MCF 10A (cell line): ENCODE measurements at places on chromosomes 2 and 18.
A peak's percentile ranks its signal among the peaks of the same experiment; 100 is the strongest.

DNA sequence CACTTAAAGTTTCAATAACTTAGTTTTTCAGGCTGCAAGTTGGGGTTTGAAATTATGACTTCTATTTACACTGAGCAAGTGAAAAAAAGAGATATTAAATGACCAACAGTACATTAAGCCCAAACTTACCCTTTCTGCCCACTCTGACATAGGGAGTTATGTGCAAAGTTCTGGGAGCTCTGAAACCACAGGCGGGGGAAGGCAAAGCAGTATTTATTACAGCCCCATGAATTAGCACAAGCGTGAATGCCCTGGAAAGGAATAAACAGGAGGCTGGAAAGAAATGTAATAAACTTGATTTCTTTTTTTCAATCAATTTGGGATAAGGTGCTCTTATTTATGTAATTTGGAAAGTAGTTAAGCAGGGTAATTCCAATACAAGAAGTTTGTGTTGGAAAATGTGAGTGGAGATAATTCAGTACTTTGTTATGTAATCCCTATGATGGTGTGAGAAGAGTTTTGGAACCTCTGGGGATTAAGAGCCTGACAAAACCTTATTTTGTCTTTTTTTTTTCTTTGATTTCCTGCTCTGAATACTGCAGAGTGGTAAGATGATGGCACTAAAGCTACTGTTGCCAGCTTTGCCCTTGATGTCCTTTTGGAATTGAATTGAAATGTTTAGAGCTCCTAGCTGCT, 351.5 kb downstream of the ARHGAP15 start:
- no peaks in the 10 kb centered on the region for H3K4me1 ChIP-seq
- no peaks in the 10 kb centered on the region for H3K36me3 ChIP-seq
- H3K27ac ChIP-seq: no peak overlapping the region
- no peak overlapping the region for H3K4me3 ChIP-seq
- DNase-seq: no peak
- no peaks in the 10 kb centered on the region for H3K27me3 ChIP-seq

GRCh38 chr2:221001381-221001801, 570.7 kb downstream of the EPHA4 start:
- no peaks in the 10 kb centered on the region for H3K4me1 ChIP-seq
- H3K27ac ChIP-seq: no peak overlapping the region
- H3K4me3 ChIP-seq: no peak overlapping the region

GRCh38 chr2:72497763-72498162, 328.1 kb downstream of the EXOC6B start:
- DNase-seq: peak; percentile 47
- H3K36me3 ChIP-seq: peaks cover 8% of the 10 kb centered on the region
- no peak overlapping the region for H3K27ac ChIP-seq
- H3K4me3 ChIP-seq: no peak overlapping the region
- H3K27me3 ChIP-seq: no peaks in the 10 kb centered on the region

GRCh38 chr2:191977754-191978153, 130.9 kb upstream of the CAVIN2 start:
- H3K27me3 ChIP-seq: no peaks in the 10 kb centered on the region
- peaks cover 6% of the 10 kb centered on the region for H3K4me1 ChIP-seq
- H3K27ac ChIP-seq: no peak overlapping the region
- no peak for DNase-seq
- H3K4me3 ChIP-seq: no peak overlapping the region

DNA sequence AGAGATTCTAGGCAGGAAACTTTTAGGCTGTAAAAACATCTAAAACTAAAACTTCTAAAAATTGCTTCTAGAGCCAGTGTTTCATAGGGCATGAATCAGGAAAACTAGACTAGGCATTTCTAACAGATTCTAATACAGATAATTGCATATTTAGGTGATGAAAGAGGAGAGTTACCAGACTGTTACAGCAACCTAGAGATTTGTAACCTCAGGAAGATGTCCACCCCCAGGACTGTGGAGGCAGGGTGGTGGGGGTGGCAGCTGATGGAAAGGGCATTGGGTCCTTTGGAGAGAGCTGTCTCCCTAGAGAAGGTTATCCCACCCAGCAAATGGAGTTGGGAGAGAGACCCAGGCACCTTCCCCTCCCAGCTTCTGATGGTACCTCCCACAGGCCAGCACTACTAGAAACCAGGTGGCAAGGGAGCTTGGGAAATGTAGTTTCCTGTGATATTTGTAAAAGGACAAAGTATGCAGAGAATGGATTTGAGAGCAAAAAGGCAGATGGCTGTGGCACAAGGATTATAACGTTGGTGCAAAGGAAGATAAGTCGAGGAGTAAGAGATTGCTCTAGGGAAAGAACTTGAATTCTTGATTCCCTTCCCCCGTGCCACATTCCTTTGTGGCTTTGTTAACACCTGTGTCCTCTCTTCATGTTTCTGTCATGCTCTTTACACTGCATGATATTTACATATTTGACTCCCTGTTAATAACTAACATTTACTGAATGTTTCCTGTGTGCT, 75.6 kb upstream of the MGAT5 start:
- H3K4me1 ChIP-seq: peaks cover 53% of the 10 kb centered on the region
- no peaks in the 10 kb centered on the region for H3K36me3 ChIP-seq
- DNase-seq: no peak
- H3K27ac ChIP-seq: peak overlapping the region; percentile 74
- peak overlapping the region; percentile 40 for H3K4me3 ChIP-seq

DNA sequence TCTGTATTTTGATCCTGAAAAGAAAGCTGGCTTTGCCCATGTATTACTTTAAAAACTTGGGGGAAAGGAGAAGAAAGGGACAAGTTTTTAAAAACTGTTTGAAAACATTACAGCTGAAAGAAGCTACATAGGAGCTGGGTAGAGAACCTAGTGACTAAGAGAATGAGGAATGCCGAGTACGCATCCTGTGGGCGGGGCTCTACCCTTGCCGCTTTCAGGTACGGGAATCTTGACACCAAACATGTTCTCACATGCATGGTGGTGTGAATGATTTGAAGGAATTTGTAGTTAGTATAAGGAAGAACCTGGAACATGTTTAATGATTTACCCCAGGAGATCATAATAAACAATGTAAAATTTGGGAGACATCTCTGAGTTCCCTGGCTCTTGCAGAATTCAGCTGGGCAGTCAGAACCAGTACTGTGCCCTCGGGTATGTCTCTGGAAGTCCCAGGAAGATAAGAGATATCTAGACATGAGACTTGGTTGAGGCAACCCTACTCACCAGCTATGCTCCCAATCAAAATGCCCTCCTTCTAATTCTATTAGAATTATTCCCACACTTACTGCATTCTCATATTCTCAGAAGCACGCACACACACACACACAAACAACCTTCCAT, 16.5 kb upstream of the TGFA start:
- DNase-seq: peak; percentile 94
- H3K27ac ChIP-seq: peak overlapping the region; percentile 93
- H3K36me3 ChIP-seq: no peaks in the 10 kb centered on the region

DNA sequence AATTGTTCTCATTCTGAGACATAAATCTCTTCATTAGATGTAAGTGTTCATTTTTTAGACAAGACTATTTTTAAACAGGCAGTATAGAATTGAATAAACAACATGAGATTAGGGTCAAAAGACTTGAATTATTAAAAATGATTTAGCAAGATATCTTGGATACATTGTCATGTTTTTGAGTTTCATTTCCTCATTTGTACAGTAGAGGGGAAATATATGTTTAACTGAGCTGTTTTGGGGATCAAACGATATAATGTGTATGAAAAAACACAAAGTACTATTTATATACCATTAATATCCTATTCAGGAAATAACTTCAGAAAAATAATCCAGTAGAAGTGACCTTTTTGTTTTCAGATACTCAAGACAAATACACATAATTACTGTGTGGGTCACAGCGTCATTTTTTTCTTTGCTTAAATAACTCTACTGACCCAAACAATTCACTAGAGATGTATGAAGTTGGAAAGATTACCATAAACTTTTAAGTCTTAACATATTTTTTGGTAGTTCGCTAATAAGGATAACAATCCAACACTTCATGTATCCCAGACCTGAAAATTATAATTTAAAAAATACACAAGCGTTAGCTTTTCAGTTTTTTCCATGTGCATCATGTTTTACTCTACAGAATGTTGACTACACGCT, 896 bp upstream of the ASXL3 start:
- H3K27me3 ChIP-seq: peaks cover 33% of the 10 kb centered on the region
- no peak overlapping the region for H3K27ac ChIP-seq
- no peaks in the 10 kb centered on the region for H3K36me3 ChIP-seq
- H3K4me1 ChIP-seq: no peaks in the 10 kb centered on the region
- H3K4me3 ChIP-seq: peak overlapping the region; percentile 51
- DNase-seq: no peak

DNA sequence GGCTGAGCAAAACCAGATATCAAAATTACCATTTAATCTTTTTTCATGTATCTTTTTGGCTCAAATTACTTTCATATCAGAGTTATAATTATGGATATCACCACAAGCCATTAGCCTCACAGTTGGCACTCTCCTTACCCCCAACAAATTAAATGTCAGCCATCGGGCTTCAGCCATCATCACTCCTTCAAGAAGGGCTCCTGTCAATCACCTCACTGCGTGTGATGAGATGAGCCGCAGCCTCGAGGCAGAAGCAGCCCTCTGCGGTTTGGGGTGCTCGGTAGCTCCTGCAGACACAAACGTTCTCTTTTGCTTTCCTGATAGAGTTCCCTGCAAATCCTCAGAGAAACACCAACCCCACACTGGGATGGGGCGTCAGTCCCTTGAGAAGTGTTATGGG, 94.1 kb downstream of the DNER start:
- no peak for DNase-seq
- no peaks in the 10 kb centered on the region for H3K4me1 ChIP-seq
- H3K27ac ChIP-seq: no peak overlapping the region
- H3K36me3 ChIP-seq: no peaks in the 10 kb centered on the region
- no peaks in the 10 kb centered on the region for H3K27me3 ChIP-seq

GRCh38 chr2:98757904-98758421, 27.0 kb upstream of the MGAT4A start:
- H3K27me3 ChIP-seq: no peaks in the 10 kb centered on the region
- peaks cover 10% of the 10 kb centered on the region for H3K4me1 ChIP-seq
- no peaks in the 10 kb centered on the region for H3K36me3 ChIP-seq
- peak; percentile 95 for DNase-seq

DNA sequence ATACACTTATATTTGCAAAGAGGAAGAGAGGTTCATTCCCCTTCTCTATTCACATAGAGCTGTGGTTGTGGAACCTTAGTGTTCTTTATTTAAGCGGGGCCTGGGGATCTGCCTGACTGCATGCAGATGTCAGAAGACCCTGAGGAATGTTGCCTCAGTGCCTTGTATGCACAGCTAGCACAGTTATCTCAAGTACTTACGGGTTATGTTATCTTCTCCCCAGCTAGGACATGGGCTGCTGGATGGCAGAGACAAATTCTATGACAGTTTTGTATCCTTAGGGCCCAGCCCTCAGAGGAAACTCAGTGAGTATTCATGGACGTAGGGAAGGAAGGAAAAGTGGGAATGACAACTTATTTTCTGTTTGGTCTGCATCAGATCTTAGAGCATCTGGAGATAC, 37.7 kb upstream of the RTN4 start:
- H3K4me1 ChIP-seq: peaks cover 12% of the 10 kb centered on the region
- H3K36me3 ChIP-seq: no peaks in the 10 kb centered on the region
- H3K27ac ChIP-seq: no peak overlapping the region
- no peak overlapping the region for H3K4me3 ChIP-seq
- H3K27me3 ChIP-seq: no peaks in the 10 kb centered on the region

GRCh38 chr18:62611453-62612288, 88.8 kb downstream of the ZCCHC2 start:
- DNase-seq: no peak
- peaks cover 54% of the 10 kb centered on the region for H3K27me3 ChIP-seq
- H3K4me3 ChIP-seq: no peak overlapping the region
- H3K27ac ChIP-seq: no peak overlapping the region
- peaks cover 6% of the 10 kb centered on the region for H3K4me1 ChIP-seq
- no peaks in the 10 kb centered on the region for H3K36me3 ChIP-seq

DNA sequence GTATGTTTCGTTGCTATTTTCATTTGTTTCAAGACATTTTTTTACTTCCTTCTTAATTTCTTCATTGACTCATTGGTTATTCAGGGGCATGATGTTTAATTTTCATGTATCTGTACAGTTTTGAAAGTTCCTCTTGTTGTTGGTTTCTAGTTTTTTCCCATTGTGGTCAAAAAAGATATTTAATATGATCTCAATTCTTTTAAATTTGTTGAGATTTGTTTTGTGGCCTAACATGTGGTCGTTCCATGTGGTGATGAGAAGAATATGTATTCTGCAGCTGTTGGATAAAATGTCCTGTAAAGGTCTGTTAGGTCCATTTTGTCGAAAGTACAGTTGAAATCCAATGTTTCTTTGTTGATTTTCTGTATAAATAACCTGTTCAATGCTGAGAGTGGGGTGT, 110.3 kb upstream of the MAP4K4 start:
- H3K36me3 ChIP-seq: no peaks in the 10 kb centered on the region
- H3K27ac ChIP-seq: no peak overlapping the region
- H3K27me3 ChIP-seq: no peaks in the 10 kb centered on the region
- no peaks in the 10 kb centered on the region for H3K4me1 ChIP-seq
- H3K4me3 ChIP-seq: no peak overlapping the region

DNA sequence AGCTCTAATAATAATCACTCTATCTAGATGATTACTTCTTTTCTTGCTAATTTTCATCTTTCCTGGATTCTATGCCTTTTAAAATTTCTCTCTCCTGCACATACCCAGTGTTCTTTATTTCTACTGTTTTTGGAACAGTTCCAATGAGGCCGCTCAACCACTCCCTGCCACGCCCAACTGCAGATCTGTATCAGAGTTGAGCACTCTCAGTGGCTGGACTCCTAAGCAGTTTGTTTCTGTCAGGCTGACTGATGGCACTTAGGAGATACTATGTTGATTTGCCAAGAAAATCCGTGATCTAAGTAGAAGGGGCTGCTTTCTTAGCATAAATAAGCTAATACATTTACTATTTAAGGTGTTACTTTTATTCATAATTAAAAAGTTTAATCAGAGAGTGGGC, 192.8 kb downstream of the ARHGAP15 start:
- H3K4me3 ChIP-seq: no peak overlapping the region
- no peak overlapping the region for H3K27ac ChIP-seq
- peaks cover 7% of the 10 kb centered on the region for H3K36me3 ChIP-seq
- peaks cover 14% of the 10 kb centered on the region for H3K4me1 ChIP-seq
- peak; percentile 49 for DNase-seq

GRCh38 chr2:68351997-68352396, 13.1 kb upstream of the PLEK start:
- H3K36me3 ChIP-seq: no peaks in the 10 kb centered on the region
- H3K27me3 ChIP-seq: peaks cover 7% of the 10 kb centered on the region
- H3K4me3 ChIP-seq: no peak overlapping the region

- peaks cover 40% of the 10 kb centered on the region for H3K4me1 ChIP-seq
- no peaks in the 10 kb centered on the region for H3K27me3 ChIP-seq
These were observed 326.2 kb upstream of the MEX3C start for GRCh38 chr18:51523671-51524070.
